ENCODE measurements at places on chromosomes 4 and X. TPM values are rescaled to one million over a fixed set of nuclear protein-coding genes. Genes with fewer than 3 reads are reported as not detected.

The TKTL1 gene
- total RNA-seq = not detected

The XK gene
- 0.30 TPM for total RNA-seq

The YY2 gene
- 0.69 TPM for total RNA-seq

The IQSEC2 gene
- total RNA-seq = 8.2 TPM
